Activated T-cell treated with anti-CD3 and anti-CD28 coated beads, Interleukin-2, amount 50 U/mL, for 24 hours (primary cell): ENCODE measurements at places on chromosomes 5 and 9.

- no peaks in the 10 kb centered on the region for H3K36me3 ChIP-seq
- DNase-seq, result no peak
- H3K4me1 ChIP-seq, result no peaks in the 10 kb centered on the region
Observed at GRCh38 chr9:135009794-135010585, 77.5 kb upstream of the OLFM1 start.

GRCh38 chr5:149206524-149207141, 65.0 kb upstream of the AFAP1L1 start:
- H3K36me3 ChIP-seq, result no peaks in the 10 kb centered on the region
- no peak overlapping the region for H3K4me3 ChIP-seq
- no peak for DNase-seq
- H3K27ac ChIP-seq, result no peak overlapping the region
- H3K27me3 ChIP-seq, result no peaks in the 10 kb centered on the region

GRCh38 chr9:121711281-121711680, 59.8 kb downstream of the DAB2IP start:
- H3K4me3 ChIP-seq, result no peak overlapping the region
- DNase-seq, result no peak
- no peaks in the 10 kb centered on the region for H3K36me3 ChIP-seq
- H3K4me1 ChIP-seq, result peaks cover 6% of the 10 kb centered on the region
- H3K27me3 ChIP-seq, result no peaks in the 10 kb centered on the region
- no peak overlapping the region for H3K27ac ChIP-seq

GRCh38 chr5:149846021-149846420, 98.6 kb downstream of the PDE6A start:
- H3K36me3 ChIP-seq, result peaks cover 87% of the 10 kb centered on the region
- no peaks in the 10 kb centered on the region for H3K4me1 ChIP-seq
- H3K27ac ChIP-seq, result peak overlapping the region; percentile 56

- peaks cover 44% of the 10 kb centered on the region for H3K4me1 ChIP-seq
- DNase-seq, result peak; percentile 66
- peak overlapping the region; percentile 82 for H3K27ac ChIP-seq
- no peaks in the 10 kb centered on the region for H3K27me3 ChIP-seq
- H3K36me3 ChIP-seq, result no peaks in the 10 kb centered on the region
Observed at GRCh38 chr9:127862075-127863011, 7.9 kb upstream of the ENG start.

DNA sequence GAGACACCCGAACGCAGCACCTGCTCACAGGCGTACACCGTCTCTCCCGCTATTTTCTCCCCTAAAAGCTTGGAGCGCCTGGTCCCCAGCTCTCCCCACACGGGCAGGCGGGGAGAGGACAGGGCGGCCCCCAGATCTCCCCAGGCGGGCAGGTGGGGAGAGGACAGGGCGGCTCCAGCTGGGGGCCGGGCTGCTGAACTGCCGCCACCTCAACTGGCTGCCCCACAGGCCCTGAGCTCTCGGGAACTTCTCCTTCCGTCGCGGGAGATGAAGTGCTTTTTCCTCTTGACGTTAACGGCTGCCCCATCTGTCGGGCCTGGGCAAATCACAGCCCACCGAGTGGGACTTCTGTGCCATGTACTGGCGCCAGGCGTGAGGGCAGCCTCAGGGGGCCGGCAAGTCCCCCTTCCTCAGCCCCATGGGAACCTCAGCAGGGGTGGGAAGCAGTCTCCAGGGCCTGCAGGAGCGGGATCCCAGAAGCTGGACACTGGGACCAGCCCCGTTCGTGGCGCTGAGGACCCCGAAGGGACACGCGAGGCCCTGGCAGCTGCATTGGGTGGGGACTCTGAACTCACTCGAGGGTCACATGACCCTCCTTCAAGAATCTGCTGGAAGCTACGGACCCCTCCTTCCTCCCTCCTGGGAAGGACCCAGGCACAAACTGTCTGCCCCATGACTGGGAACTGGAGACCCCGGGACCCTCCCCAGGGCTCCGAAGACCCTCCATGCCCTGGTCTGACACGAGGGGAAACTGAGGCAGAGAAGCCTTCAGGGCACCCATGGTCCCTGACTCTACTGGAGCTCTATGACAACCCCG, 5.7 kb upstream of the EGFL7 start:
- no peaks in the 10 kb centered on the region for H3K36me3 ChIP-seq
- no peak overlapping the region for H3K4me3 ChIP-seq
- H3K27ac ChIP-seq, result no peak overlapping the region
- no peak for DNase-seq
- H3K4me1 ChIP-seq, result peaks cover 13% of the 10 kb centered on the region
- H3K27me3 ChIP-seq, result peaks cover 66% of the 10 kb centered on the region

GRCh38 chr5:95424016-95424415, 32.9 kb downstream of the FAM81B start:
- H3K4me1 ChIP-seq, result no peaks in the 10 kb centered on the region
- no peaks in the 10 kb centered on the region for H3K27me3 ChIP-seq
- DNase-seq, result no peak
- no peaks in the 10 kb centered on the region for H3K36me3 ChIP-seq
- H3K27ac ChIP-seq, result no peak overlapping the region

DNA sequence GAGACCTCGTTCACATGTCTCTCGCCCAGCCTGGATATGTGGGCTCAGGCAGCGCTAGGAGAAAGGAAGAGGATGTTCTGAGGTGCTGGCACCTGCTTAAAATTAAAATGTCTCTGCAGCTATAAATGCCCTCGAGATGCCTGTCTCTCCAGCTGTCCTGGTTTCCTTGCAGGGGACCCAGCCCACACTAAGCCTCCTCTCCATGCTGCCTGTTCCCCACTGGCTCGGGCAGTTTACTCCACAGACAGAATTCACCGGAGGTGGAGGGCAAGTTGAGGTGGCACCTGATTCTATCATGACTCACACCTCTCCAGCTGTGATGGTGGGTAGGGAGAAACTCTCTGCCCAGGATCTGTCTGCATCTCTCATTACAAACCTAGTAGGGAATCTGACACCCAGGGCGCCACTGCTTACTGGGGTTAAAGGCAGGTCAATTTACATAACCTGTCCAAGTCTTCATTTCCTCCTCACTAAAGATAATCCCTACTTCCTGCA, 420.9 kb downstream of the SPOCK1 start:
- DNase-seq, result no peak
- no peaks in the 10 kb centered on the region for H3K27me3 ChIP-seq
- no peaks in the 10 kb centered on the region for H3K36me3 ChIP-seq
- no peaks in the 10 kb centered on the region for H3K4me1 ChIP-seq
- no peak overlapping the region for H3K4me3 ChIP-seq

DNA sequence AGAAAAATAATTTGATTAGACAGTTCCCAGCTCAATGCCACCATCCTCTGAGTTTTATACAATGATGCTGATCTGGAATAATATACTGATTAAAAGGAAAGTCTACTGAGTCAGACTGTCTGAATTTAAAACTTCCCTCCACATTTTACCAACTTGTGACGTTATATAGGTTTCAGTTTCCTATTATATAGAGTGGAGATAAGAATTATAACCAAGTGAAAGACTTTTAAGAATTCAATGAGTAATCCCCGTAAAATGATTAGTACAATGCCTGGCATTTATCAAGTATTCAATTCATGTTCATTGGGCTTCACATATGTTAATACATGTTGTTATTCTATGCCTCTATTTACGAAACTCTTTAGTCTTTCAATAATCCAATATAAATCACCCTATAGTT, 166.0 kb downstream of the CDH9 start:
- H3K27ac ChIP-seq, result no peak overlapping the region
- H3K4me3 ChIP-seq, result no peak overlapping the region
- DNase-seq, result no peak
- no peaks in the 10 kb centered on the region for H3K4me1 ChIP-seq
- H3K27me3 ChIP-seq, result no peaks in the 10 kb centered on the region

DNA sequence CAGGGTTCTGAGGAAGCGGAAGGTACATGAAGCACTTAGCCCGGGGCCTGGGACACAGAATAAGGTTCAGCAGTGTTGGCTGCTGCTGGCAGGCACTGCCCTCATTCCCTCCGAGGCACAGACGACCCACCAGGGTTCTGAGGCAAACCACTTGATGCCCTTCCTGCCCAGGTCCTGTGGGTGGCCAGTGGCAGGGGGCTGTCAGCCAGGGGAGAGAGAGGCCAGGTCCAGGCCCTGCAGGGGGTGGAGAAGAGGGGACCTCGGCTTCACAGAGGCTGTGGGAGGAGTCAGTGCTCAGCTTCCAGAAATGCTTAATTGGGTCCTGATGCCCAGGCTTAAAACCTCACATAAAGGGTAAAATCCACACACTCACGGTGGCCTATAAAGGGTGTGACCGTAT, 4.4 kb upstream of the ZDHHC12 start:
- no peaks in the 10 kb centered on the region for H3K27me3 ChIP-seq
- H3K4me3 ChIP-seq, result no peak overlapping the region
- no peak for DNase-seq
- peaks cover 25% of the 10 kb centered on the region for H3K4me1 ChIP-seq
- peaks cover 29% of the 10 kb centered on the region for H3K36me3 ChIP-seq

GRCh38 chr9:38417003-38417945, 7.0 kb downstream of the IGFBPL1 start:
- H3K36me3 ChIP-seq, result no peaks in the 10 kb centered on the region
- H3K27me3 ChIP-seq, result peaks cover 23% of the 10 kb centered on the region
- DNase-seq, result peak; percentile 48

- DNase-seq, result no peak
- H3K4me3 ChIP-seq, result no peak overlapping the region
- H3K36me3 ChIP-seq, result peaks cover 51% of the 10 kb centered on the region
- H3K27ac ChIP-seq, result peak overlapping the region; percentile 23
- no peaks in the 10 kb centered on the region for H3K27me3 ChIP-seq
Observed at GRCh38 chr9:20579524-20580314, 42.6 kb downstream of the MLLT3 start.

- H3K4me1 ChIP-seq, result no peaks in the 10 kb centered on the region
- no peak overlapping the region for H3K4me3 ChIP-seq
- no peaks in the 10 kb centered on the region for H3K27me3 ChIP-seq
- H3K36me3 ChIP-seq, result no peaks in the 10 kb centered on the region
- DNase-seq, result no peak
Observed at GRCh38 chr5:152811988-152812387, 406.9 kb upstream of the NMUR2 start.

DNA sequence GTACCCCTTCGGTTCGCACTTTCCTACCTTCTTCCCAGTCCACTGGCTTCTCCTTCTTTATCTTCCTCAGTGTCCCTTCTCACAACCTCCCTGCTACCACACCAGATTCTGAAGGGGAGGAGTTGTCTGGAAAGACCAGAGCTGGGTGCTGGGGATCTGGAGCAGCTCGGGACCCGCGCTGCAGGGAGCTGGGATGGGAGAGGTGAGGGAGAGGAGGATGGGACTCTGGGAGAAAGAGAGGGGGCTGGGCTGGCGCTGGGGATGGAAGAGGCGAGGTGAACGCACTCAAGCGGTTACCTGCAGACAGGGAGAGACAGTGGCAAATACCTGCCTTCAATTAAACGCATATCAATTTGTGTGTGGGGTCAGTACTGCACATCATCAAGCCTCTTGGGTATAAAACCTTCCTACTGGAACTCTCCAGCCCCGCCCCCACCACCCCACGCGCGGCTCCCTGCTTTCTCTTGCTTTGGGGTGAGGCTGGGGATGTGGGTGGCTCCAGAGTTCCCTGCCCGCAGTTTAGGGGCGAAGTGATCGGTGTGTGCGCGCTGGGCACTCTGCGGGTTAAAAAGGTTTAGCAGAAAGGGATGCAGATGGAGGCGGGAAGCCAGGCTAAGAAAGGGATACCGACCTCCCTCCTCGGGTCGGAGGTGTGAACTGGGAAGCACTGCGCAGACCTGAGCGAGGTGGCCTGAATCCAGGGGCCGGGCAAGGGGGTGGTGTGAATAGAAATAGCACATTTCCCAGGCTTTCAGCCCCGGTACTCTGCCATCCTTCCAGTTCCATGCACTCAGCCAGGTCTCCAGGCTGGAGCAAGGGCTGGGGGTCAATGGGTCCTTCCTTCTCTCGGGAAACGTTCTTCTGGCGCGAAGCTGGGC, 977 bp upstream of the PAM start:
- H3K27ac ChIP-seq, result peak overlapping the region; percentile 90
- H3K4me3 ChIP-seq, result peak overlapping the region; percentile 93
- peaks cover 14% of the 10 kb centered on the region for H3K36me3 ChIP-seq
- H3K4me1 ChIP-seq, result peaks cover 52% of the 10 kb centered on the region
- H3K27me3 ChIP-seq, result peaks cover 20% of the 10 kb centered on the region

DNA sequence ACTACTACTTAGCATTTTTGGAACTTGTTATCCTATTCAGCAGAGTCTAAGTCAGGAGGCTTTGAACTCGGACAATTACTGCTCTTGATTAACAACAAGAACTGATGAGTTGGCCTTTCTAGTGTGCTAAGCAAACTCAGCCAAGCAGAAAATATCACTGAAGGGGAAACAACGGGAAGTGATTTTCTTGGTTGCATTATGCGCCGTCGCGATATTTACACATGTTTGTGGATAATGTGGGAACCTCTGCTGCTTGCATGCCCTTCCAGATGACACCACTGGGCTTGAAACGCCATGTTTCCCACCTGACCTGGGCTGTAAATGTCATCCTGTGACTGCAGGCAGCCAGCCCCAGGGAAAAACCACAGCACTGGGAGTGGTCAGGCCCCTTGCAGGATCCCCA, 205.5 kb downstream of the PAX5 start:
- H3K27me3 ChIP-seq, result peaks cover 6% of the 10 kb centered on the region
- DNase-seq, result no peak
- no peaks in the 10 kb centered on the region for H3K4me1 ChIP-seq
- no peak overlapping the region for H3K4me3 ChIP-seq
- H3K36me3 ChIP-seq, result no peaks in the 10 kb centered on the region

GRCh38 chr9:134776080-134776796, 104.4 kb upstream of the FCN2 start:
- no peak overlapping the region for H3K27ac ChIP-seq
- H3K36me3 ChIP-seq, result no peaks in the 10 kb centered on the region
- peaks cover 3% of the 10 kb centered on the region for H3K27me3 ChIP-seq
- H3K4me1 ChIP-seq, result no peaks in the 10 kb centered on the region
- no peak overlapping the region for H3K4me3 ChIP-seq

- H3K4me1 ChIP-seq, result peaks cover 10% of the 10 kb centered on the region
- H3K27ac ChIP-seq, result no peak overlapping the region
- peaks cover under 1% of the 10 kb centered on the region for H3K36me3 ChIP-seq
- H3K4me3 ChIP-seq, result no peak overlapping the region
- no peak for DNase-seq
Observed at GRCh38 chr5:151016700-151017099, 3.7 kb upstream of the GPX3 start.

GRCh38 chr9:31519424-31519823, 865.0 kb upstream of the ACO1 start:
- no peaks in the 10 kb centered on the region for H3K36me3 ChIP-seq
- H3K27ac ChIP-seq, result no peak overlapping the region
- DNase-seq, result no peak
- no peak overlapping the region for H3K4me3 ChIP-seq

GRCh38 chr5:79120221-79120620, 8.6 kb downstream of the BHMT start:
- H3K27me3 ChIP-seq, result peaks cover 4% of the 10 kb centered on the region
- no peak for DNase-seq
- no peak overlapping the region for H3K27ac ChIP-seq
- no peak overlapping the region for H3K4me3 ChIP-seq
- no peaks in the 10 kb centered on the region for H3K36me3 ChIP-seq

- H3K27ac ChIP-seq, result no peak overlapping the region
- H3K4me3 ChIP-seq, result no peak overlapping the region
Observed at GRCh38 chr5:82100303-82101077, 128.7 kb downstream of the ATG10 start.

- no peak for DNase-seq
- no peak overlapping the region for H3K4me3 ChIP-seq
- no peak overlapping the region for H3K27ac ChIP-seq
- no peaks in the 10 kb centered on the region for H3K4me1 ChIP-seq
- no peaks in the 10 kb centered on the region for H3K27me3 ChIP-seq
Observed at GRCh38 chr5:60578315-60578714, 121.7 kb downstream of the DEPDC1B start.

GRCh38 chr5:172458976-172459782, 4.9 kb upstream of the SH3PXD2B start:
- H3K27me3 ChIP-seq, result peaks cover 19% of the 10 kb centered on the region
- H3K27ac ChIP-seq, result no peak overlapping the region
- DNase-seq, result no peak
- no peaks in the 10 kb centered on the region for H3K36me3 ChIP-seq
- H3K4me3 ChIP-seq, result no peak overlapping the region
- peaks cover 12% of the 10 kb centered on the region for H3K4me1 ChIP-seq
